Activated CD8-positive, alpha-beta T cell treated with anti-CD3 and anti-CD28 coated beads, Interleukin-2, amount 10 ng/mL, durations not matched to agents 7 days and 5 days (primary cell): ENCODE measurements at places on chromosomes 3 and 15. TPM values are rescaled to one million over a fixed set of nuclear protein-coding genes. Genes with fewer than 3 reads are reported as not detected.

DNA sequence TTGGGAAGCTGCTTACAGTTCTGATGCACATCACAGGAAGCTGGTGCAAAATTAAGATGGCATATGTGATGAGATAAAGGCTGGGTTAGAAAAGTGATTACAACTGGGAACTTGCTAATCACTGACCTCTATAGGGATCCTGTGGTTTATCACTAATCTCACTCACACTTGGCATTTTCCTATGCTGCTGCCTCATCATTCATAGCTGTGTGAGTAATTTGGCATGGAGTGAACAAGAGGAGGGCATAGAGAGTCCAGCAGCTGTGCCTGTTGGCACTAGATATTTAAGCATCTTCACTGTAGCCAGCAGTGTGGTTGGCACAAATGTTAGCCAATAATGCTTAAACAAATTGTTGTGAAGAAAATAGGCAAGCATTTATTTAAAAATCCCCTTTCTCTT lies 217.7 kb upstream of the CGNL1 start:
- no peak for DNase-seq

The ANKRD63 gene
- 0.37 TPM for total RNA-seq

- DNase-seq = peak; percentile 43
Observed at GRCh38 chr15:33126559-33127290, 67.8 kb downstream of the FMN1 start.

The ATP13A5 gene
- total RNA-seq = not detected

DNA sequence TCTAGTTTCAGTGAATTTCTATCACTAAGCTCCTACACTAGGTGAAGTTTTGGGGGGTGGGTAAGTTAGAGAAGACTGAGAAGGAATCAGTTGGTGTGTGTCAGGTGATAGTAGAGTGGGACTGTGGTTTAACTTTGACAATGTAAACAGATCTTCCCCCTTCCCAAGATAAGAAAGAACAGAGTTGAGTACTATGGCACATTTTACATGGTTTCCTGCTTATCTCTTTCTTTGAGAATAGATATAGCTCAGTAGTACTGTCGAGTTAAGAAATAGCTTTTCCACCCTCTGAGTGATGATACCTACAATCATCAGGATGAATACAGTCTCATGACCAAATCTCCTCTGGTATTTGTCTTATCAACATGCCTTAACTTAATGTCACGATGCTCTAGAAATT lies 42.8 kb downstream of the GAP43 start:
- DNase-seq = no peak

The EHD4 gene
- 6.9 TPM for total RNA-seq

- peak; percentile 50 for DNase-seq
Observed at GRCh38 chr3:197305854-197306253, 7.4 kb upstream of the DLG1 start.
